Colonic mucosa (tissue), 4 donors: ENCODE measurements at places on chromosomes 1 and 21.
A peak's percentile ranks its signal among the peaks of the same experiment; 100 is the strongest.

DNA sequence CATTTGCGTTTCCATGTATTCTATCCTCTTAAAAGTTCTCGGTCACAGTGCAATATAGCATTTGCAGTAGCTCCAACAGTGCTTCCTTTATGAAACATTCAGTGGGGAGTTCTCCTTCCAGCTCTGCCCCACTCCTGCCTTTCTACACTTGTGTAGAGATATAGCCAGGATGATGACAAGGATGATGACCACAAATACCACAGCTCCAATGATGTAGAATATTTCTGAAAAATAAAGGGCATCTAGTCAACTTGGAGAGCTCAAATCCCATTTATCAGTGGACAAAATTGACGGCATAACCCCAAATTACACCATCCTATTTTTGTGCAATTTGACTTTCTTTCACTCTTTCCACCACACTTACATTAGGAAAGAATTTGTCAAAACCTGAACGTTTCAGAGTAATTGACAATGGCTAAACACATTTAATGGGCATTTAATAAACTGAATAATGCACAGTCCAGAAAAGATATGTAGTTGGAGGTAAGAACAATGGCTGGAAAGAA, 11.1 kb downstream of the F3 start:
- DNase-seq, result no peak

- DNase-seq, result no peak
Measured at GRCh38 chr1:21680381-21680780, 11.2 kb upstream of the RAP1GAP start.

GRCh38 chr1:229248821-229249817, 21.8 kb upstream of the RAB4A start:
- no peak for DNase-seq

DNA sequence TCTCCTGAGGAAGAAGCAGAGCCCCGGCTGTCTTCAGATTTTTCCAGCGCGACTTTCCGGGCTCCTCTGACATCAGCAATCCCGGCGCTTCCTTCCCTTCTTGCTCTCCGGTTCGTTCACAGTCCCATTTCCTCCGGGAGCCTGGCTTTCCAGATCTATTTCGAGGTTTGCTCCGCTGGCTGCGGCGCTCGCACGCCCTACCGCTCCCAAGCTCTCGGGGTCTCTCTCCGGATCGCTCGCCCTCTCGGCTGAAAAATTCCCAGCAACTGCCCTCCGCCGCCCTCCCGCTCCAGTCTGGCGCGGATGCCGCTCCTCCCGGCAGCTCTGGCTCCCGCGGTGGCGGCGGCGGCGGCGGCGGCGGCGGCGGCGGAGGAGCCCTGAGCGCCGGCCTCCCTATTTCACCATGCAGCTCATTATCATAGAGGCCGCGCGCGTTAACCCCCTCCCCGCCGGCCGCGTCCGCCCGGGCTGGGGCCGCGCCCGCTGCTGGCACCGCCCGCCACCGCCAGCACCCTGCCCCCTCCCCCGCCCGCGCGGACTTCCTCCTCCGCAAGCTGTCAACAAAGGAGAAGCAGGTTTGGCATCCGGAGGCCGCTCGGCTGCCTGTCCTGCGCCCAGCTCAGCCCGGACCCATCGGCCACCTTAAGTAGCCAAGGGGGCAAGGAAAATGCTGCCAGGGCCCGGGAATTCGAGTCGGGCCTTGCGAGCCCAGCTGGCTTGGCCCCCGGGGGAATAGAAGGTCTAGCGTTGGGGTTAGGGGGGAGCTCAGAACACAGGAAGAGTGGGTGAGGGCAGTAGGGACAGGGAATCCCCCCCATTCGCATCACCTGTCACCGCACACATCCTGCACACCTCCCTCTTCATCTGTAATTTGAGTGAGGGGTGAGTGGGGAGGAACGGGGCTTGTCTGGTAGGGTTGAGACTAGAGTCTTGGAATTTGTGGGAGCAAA, at the start of gene PLXNA2:
Gene PLXNA2, minus strand, starts transcription at position 418 of the 950 bp plus-strand sequence. CDS start 26,462 bp downstream, outside the sequence.
- peak; percentile 94 for DNase-seq

DNA sequence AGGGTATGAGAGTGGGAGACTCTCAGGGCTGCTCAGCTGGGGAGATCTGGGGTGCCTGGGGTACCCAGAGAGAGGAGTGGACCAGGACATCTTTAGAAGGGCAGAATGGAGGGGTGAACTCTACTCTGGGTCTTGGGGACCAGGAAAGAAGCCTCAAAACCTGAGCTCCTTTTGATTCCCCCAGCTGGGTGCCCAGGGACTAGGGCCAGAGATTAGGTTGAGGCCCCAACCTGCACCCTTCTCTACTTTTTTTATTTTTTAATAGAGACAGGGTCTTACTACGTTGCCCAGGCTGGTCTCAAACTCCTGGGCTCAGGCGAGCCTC, 1.9 kb downstream of the PDZK1IP1 start:
- DNase-seq, result no peak

DNA sequence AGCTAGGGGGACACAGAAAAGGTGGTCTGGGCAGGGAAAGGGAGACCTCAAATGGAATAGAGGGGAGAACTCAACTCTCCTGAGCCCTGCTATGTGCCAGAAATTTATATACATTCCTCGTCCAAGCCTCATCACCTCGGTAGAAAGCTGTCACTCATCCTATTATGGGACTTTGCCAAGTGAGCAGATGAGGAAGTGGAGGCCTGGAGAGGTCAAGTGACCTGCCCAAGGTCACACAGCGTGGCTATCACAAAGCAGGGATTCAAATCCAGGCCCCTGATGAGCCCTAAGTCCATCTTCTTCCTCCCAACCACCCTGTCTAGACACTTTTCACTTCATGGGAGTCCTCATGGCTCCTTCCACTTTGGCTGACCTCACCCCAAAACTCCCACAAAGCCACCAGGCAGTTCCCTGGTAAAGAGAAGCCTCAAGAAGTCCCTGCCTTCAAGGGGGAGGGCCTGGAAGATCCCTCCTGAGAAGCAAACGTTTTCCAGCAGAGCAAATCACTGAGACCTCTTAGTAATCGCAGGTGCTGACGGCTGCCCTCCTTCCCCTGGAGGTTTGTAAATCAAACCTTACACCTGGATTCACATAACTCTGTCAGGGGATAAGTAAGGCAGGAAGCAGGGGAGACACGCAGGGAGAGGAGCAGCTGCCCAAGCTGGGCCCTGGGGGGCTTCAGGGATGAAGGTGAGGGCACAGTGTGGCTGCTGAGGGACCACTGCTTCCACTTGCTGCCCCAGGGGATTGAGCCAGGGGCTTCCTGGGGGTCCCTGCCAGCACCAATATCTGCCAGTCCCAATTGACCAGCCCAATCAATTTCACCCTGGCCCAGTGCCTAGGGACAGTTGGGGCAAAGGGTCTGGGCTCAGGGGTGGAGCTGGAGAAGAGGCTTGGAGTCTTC, 351.2 kb downstream of the MATN1 start:
- DNase-seq, result no peak

DNA sequence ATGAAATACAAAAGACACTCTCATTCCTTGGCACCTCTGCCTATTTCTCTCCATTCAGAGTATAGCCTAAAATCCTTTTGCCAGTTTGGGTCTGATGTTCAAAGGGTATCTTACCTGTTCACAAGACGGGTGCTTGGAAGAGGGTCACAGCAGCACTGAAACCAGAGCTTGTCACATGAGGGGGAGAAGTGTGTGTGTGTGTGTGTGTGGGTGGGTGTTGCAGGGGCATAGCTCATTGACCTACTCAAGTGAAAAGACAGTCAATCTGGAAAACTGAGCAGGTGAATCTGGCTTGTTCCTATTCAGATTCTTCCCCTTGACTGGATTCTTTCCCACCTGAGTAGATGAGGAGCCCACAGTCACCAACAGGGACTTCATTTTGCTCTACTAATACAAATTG, 63.9 kb downstream of the KCTD3 start:
- no peak for DNase-seq

- no peak for DNase-seq
Measured at GRCh38 chr21:38769191-38769780, 36.4 kb upstream of the ETS2 start.
